Fibroblast of lung (primary cell): ENCODE measurements at places on chromosomes 13 and 19. TPM values are rescaled to one million over a fixed set of nuclear protein-coding genes. Genes with fewer than 3 reads are reported as not detected.

DNA sequence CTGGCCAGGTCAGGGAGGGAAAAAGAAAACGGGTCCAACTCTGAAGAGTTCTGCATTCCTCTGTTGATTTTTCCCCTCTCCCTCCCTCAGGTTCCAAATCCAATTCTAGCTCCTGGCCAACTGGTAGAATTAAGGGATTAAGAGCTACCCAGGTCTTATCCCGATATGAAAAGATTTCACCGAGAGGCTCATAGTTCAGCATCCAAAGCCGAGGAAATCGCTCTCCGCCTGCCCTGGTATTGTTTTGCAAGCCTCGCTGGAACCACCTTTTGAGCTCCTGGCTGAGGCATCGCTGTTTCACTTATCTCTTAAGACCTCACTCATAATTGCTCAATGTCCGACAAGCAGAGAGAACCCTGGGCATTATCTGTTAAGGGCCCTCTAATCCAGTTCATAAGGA is 180.4 kb downstream of the URI1 start:
- no peak for DNase-seq

- peak; percentile 14 for DNase-seq
Observed at GRCh38 chr13:26476111-26476781, 81.2 kb upstream of the WASF3 start.

- no peak for DNase-seq
Observed at GRCh38 chr19:43634506-43634871, 5.2 kb downstream of the CADM4 start.

DNA sequence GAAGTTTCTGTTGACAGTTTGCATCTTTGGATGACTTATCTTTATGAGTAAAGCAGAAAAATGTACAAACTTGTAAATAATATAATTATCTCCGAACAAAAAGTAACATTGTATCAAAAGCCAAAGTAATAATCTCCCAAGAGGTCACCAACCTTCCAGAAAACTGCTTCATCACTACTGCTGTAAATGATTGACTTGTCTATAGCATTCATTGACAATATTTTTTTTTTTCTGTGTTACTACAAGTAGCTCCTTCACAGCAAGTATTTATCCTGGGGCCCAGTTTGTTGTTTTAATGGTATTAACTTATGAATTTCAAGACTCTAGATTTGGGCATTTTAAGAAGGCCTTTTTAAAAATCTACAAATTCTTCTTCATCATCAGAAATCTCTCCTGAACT is 242.4 kb downstream of the KLF12 start:
- no peak for DNase-seq

DNA sequence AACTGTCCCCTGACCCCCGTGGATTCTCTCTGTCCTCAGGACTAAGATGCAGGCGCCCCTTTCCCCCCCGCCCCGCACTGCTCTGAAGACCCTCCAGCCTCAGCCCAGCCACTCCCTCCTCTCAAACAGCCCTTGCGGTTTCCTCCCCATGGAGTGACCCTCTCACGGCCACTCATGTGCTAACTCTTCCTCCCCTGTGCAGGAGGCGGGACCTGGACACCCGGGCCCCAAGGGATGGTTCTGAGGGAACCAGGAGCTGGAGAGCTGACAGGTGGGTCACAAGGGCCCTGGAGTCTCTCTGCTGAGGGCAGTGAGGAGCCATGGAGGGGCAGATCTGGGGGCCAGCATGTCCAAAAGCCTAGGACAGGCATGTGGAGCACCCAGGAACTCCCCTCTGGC is 1.9 kb downstream of the ISOC2 start:
- no peak for DNase-seq

- no peak for DNase-seq
Observed at GRCh38 chr13:32247887-32248286, 67.3 kb downstream of the ZAR1L start.

GRCh38 chr19:6064336-6065073 is 45.8 kb downstream of the RFX2 start:
- peak; percentile 32 for DNase-seq

GRCh38 chr19:1283207-1283916 is 2.3 kb upstream of the EFNA2 start:
- DNase-seq: no peak

DNA sequence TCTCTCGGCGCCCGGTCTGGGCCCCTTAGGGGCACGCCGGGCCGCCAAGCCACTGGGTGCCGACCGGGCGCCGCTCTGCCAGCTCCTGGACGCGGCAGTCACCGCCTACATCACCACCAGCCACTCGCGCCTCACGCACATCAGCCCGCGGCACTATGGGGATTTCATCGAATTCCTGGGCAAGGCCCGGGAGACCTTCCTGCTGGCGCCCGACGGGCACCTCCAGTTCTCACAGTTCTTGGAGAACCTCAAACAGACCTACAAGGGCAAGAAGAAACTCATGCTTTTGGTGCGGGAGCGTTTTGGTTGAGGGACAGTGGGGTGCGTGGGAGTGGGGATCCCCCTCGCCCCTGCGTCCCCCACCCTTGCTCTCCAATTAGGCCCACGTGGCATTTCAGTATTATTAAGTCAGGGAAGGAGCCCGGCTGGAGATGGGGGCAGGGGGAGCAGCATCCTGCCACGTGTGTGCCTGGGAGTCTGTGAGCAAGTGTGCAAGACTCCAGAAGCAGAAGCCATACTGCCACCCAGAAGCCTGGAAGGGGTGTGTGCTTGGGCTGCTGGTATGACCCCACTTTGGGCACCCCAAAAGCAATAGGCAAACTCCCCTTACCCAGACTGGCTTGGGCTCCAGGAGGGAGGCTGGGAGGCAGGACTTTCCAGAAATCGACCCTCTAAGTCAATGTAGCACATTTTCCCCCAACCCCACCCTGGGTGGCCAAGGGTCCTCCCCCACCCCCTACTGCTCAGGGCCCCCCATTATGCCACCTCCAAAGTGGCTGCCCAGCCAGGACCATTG is 35.7 kb downstream of the ZSWIM4 start:
- no peak for DNase-seq

- peak; percentile 90 for DNase-seq
Observed at GRCh38 chr19:8526345-8527091, 12.6 kb upstream of the ZNF414 start.

GRCh38 chr13:46342538-46342937 is 44.5 kb downstream of the RUBCNL start:
- DNase-seq: no peak

GRCh38 chr19:35509018-35509652 is 4.3 kb downstream of the DMKN start:
- no peak for DNase-seq

- no peak for DNase-seq
Observed at GRCh38 chr13:113645329-113645728, 12.7 kb downstream of the ATP4B start.

GRCh38 chr19:10412257-10412977 is 7.9 kb upstream of the PDE4A start:
- no peak for DNase-seq

DNA sequence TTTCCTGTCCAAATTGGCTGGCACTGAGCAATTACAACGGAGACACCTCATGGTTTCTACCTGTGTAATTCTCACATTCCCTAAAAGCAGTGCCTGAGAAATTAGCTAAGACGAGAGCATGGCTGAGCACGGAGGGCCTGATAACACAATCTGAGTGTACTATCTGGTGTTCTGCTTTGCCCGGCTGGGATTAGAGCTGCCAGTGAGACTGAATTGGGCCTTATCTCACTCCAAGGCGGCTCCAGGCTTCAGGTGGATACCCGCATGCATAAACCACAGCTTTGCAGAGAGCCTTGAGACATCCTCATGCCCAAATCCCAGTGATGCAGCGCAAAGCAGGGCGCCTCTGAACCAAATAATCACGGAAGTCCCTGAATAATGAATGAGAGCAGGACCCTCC is 172.3 kb downstream of the OXGR1 start:
- DNase-seq: no peak

- DNase-seq: no peak
Observed at GRCh38 chr19:8254286-8255001, 45.3 kb downstream of the CERS4 start.

GRCh38 chr19:35000338-35000646 is 169 bp downstream of the GRAMD1A start:
- DNase-seq: no peak

GRCh38 chr13:52846567-52847321 is 1.7 kb downstream of the PCDH8 start:
- DNase-seq: peak; percentile 7

DNA sequence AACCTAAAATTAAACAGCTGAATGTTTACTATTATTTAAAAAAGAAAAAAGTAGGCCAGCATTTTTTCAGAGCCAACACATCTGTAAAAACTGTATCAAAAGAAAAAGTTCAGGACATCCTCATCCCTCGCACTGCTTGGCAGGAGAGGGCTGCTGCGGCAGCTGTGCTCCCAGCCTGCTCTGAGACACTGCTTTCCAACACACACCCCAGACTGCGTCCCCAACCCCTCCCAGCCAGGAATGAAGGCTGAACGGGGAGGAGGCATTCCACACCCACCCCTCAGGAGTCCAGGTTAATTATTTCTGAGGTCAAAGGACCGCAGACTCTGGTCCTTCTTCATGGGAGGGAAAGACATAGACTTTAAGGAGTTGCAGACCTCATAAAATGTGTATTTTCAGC is 43.1 kb downstream of the COL4A1 start:
- no peak for DNase-seq

DNA sequence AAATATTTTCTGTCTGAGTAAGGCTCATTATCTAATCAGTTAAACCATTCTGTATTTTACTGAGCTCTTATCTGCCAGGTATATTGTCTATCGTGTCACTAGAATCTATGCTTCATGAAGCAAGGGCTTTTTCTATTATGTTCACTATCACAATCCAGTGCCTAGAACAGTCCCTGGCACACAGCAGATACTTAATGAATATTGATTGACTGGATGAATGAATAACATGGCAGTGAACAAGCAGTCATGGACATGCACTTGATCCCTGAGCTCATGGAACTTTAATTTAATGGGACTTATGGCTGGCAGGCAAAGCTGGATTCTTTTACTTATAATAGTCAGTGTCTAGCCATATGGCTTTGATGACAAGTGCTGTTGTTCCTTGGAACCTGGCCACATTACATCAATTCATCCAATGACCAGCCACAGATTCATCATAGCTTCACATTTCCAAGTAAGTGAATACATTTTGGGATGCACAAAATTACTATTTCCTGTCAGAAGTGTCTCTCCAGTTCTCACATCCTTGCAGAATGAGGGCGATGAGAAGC is 214.8 kb downstream of the COG6 start:
- DNase-seq: no peak

DNA sequence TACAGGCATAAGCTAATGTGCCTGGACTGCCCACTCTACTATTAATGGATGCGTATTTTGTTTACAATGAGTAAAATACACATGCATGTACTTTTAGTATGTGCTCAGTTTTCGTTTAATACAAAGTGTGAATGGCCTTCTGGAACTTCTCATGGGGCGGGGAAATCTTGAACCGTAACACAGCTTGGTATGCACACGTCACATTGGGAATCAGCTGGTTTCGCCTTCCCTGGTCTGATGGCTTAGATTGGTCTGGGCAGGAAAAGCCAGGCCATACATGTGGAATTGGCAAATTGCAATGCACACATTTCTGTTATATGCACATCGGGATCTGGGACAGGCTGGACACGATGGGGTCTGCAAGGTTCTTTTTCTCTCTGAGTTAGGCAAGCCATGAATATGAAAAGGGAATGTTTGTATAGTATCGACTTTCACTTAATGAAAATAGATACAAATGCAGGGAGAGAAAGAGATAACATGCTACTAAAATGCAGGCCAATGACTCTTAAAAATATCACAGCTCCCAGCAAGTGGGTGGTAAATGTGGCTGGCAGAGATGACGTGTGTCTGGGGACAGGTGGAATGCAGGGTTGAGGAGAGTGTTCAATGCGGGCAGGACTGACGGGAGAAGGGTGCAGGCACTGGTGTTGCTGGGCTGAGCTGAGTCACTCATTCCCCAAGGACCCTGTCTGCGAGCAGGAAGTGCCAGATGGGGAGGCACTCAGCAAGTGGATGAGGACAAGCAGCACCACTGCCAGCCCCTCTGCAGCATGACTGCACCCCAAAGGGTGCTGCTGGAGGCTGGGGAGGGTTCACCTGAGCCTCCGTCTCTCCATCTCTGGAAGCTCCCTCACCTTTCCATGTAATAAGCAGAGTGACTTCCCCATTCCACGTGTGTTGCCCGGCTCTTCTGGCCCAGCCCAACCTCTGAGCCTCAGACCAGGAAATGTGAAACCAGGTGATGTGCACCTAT is 204.0 kb upstream of the GPR12 start:
- DNase-seq: peak; percentile 65

DNA sequence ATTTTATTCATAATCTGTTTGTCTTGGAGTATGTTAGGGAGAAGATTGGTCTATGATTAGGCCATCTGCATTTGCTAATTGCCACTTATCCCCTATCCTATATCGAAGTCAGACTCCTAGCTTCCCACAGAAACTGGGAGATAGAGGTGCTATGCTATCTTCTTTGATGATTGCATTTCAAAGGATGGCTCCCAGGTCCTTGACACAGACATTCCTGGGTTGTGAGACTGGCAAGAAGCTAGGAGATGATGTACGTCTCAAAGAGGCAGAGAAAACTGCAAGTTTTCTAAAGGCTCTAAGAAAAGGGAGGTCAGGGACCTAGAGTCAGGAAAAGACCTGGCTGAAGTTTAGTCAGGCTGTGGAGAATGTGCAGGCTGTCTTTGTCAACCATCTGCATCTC is 1251.9 kb downstream of the PCDH17 start:
- DNase-seq: no peak

DNA sequence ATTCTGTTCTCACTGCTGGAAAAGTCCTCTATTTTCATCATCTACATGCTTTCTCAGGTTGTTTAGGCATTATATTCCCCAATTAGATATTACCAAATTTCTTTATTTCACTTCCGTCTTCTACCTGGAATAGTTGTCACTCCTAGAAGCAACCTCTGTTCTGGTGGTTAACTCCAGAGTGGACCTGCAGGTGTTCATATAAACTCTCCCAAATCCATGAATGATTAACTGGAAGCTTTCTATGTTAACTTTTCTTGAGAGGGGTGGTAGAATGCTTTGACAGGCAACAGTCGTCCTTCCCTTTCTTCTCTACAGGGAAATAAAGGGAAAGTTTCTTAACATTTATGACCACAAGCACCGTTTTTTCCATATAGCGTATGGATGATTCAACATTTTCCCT is 48.4 kb upstream of the UFM1 start:
- no peak for DNase-seq

DNA sequence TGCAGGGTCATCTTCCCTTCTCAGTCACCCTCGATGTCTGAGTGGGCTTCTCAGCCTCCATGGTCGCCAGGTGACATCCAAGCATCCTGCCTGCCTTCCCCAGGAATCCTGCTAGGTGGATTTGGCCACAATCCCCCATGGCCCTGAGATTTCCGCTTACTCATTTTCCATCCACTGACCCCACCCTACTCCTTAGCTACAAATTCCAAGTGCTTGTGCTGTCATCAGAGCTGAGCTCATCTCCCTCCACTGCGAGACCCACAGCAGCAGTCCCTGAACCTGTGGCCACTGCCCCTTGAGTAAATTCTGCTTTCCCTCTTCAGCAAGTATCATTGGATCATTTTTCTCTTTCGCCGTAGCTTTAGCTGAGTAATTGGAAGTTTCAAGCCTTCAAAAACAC is 90.5 kb upstream of the ANKRD10 start:
- peak; percentile 66 for DNase-seq

- DNase-seq: no peak
Observed at GRCh38 chr19:6233827-6234511, 45.8 kb downstream of the MLLT1 start.

SLC1A6 gene
- total RNA-seq: not detected in 2 replicates

ZNF155 gene
- total RNA-seq: 9.0 and 12.2 TPM in 2 replicates

CYP4F3 gene
- not detected in 2 replicates for total RNA-seq

FOXO1 gene
- total RNA-seq: 2.5 and 2.8 TPM in 2 replicates

CEACAM3 gene
- total RNA-seq: not detected in 2 replicates

ACER1 gene
- total RNA-seq: not detected in 2 replicates

GFY gene
- total RNA-seq: not detected in 2 replicates

FCHO1 gene
- under 0.01 and 0.33 TPM in 2 replicates for total RNA-seq

PSG4 gene
- 0.17 and 11.3 TPM in 2 replicates for total RNA-seq

WDR62 gene
- 0.26 and 2.8 TPM in 2 replicates for total RNA-seq
